ENCODE measurements at places on chromosomes 1 and 21. TPM values are rescaled to one million over a fixed set of nuclear protein-coding genes. Genes with fewer than 3 reads are reported as not detected.

LRIG2 gene
- total RNA-seq = 3.6 TPM

FMO5 gene
- total RNA-seq = 0.21 TPM

PRDM15 gene
- total RNA-seq = 3.7 TPM

TSNAX gene
- total RNA-seq = 36.3 TPM

MECR gene
- total RNA-seq = 20.7 TPM

DCDC2B gene
- not detected for total RNA-seq

S100A2 gene
- 29.8 TPM for total RNA-seq

RORC gene
- 0.05 TPM for total RNA-seq
